ENCODE measurements at places on chromosomes 11 and 22.

DNA sequence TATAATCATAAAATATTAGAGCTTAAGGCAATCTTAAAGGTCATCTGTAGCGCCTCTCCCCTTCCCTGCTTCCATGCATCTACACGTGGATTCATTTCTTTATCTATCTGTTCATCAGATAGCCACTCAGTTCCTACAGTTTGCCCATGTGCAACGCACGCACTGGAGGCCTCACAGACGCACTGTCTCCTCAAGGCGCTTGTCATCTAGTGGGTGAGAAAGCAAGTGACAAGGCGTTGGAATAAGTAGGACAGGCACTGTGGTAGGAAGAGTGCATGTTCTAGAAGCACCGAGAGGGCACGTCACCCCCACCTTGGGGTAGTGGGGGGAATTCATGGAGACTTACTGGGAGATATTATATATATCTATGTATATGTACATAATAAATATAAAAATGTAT, 20.8 kb upstream of the JAM3 start:
- DNase-seq = no peak

DNA sequence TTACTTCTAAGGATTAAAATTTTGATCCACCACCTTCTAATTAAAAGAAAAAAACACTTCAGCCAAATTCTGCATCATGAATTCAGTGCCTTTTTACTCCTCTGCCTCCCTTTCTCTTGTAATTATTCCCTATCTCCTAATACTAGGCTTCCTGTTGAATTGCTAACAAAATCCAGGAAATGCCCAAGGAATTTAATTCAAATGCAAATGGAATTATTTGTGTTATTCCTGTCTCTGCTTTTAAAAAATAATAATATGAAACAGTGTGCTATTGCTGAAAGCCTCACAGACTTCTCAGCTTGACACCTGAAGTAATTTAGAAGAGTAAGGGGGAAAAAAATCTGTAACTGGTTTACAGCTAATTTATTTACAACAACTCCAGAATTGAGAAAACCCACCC, 85.5 kb downstream of the DLG2 start:
- DNase-seq = no peak

- no peak for DNase-seq
Measured at GRCh38 chr11:64722141-64723065, 594 bp downstream of the NRXN2 start.

DNA sequence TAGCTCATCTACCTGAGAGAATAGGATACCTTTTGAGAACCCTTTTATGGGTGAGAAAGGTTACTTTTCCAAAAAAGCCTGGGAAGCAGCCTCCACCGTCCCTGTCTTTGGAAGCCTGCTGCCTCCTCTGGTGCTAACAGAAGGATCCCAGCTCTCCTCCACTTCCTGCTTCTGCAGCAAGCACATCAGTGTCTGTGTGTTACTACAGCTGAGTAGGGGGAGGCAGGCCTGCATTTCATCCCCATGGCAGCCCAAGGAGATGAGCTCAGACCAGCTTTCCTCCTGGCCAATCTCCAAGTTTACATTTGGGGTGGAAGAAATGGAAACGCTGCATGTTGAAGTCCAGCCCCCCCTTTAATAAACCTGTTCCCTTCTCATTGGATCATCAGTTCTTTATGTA, 7.4 kb upstream of the CCDC34 start:
- no peak for DNase-seq

GRCh38 chr11:83682611-83682973, 396.4 kb upstream of the CCDC90B start:
- no peak for DNase-seq
